ENCODE measurements at places on chromosomes 5 and 9.

GRCh38 chr5:126513302-126513701, 81.7 kb downstream of the ALDH7A1 start:
- DNase-seq = no peak

- DNase-seq = no peak
Observed at GRCh38 chr5:107058803-107059202, 611.9 kb downstream of the EFNA5 start.

DNA sequence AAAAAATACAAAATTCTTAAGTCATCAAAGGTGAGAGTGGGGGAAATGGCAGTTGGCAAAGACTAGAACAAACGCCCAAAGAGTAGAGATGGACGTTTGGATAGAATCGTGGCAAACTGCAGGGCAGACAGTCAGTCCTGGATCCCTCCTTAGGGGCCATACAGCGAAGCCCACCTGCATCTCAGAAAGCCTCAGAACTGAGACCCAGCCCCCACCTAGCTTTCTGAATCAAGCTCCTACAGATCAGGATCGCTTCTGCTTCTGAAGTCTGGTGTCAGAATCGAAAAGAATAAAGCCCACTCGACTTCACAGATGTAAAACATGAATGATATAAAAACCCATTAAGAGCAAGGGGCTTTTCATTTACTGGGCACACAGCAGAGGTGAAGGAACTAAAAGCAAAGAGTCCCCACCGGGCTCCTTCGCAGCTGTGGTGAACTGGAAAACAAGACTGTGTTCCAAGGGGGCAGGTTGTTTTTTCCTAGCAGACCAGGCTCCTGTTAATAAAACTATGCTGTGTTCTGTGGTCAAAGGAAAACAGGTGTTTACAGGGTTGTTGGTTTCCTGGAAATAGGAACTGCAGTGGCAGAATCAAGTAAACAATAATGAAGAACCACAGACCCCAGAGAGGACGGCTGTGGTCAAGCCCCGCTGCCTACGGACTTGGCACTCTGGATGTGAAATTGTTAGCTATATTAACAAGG, 91.8 kb downstream of the TLE1 start:
- DNase-seq = no peak

DNA sequence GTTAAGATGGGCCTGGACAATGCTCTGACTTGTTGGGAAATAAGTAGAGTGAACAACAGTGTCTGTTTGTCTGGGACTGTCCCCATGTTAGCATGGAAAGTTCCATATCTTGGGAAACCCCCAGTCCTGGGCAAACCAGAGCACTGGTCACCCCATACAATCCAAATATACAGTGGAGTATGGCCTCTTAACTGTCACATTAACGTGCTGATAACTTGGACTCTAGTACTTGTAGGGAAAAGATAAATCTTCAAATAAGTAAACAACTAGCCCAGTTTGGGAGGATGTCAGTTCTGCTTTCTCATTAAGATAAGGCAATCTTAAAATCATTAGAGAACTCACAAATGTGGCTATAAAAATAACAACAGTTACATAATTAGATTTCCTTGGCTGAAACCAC, 47.6 kb upstream of the JAK2 start:
- DNase-seq = no peak

- no peak for DNase-seq
Observed at GRCh38 chr9:89185980-89186379, 7.4 kb upstream of the SHC3 start.

GRCh38 chr5:150262502-150262901, 27.1 kb downstream of the CAMK2A start:
- no peak for DNase-seq

DNA sequence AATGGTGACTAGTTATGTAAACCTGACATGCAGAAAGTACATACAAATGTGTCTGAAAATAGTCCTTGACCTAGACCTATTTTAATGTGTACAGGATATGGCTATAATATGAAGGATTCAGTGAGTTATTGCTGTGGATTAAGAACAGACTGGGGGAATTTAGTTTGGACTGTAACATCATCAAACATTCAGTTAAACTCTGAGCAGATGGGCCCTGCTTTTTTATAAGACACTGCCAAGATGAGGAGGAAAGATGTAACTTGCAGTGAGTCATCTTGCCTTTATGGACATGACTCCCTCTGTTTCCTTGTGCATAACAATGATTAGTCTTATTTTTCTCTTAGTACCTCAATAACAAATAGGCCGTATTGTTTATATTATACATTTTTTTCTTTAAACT, 12.2 kb downstream of the PPP3R2 start:
- DNase-seq = no peak

DNA sequence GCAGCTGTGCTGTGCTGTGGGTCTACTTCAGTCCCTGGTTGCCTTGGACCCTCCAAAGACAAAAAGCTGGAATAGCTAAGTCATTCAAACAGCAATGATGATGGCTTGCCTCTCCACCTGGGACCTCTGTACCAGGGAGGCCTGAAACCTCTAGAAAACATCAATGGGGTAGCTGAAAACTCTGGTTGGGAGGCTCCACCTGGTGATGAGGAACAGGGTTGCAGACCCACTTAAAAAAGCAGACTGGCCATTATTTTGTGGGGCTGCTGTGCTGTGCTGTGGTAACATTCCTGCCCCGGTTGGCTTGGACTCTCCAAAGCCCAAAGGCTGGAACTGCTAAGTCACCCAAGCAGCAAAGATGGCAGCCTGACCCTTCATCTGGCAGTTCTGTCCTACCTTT, 839.3 kb upstream of the ARRDC3 start:
- DNase-seq = no peak

- no peak for DNase-seq
Observed at GRCh38 chr5:160281275-160281674, 31.1 kb downstream of the CCNJL start.

DNA sequence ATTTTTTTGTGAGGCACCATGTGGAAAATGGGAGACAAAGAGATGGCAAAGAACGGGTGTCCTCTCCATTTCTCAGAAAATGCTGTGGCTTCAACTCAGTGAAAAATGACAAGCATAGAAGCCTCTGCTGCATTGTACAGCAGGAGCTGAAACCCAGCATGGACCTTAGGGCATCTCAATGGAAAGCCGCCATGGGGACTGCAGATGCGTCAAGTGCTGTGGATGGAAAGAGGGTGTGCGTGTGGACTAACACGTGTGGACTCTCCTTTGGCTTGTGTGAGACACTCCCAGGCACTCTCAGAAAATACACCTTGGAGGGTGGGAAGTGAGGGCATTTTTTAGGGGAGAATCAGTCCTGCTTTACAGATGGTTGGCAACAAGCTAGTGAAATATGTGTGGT, 2.2 kb upstream of the GLRX start:
- no peak for DNase-seq

- DNase-seq = no peak
Observed at GRCh38 chr5:74903165-74903787, 37.1 kb upstream of the FAM169A start.

- DNase-seq = no peak
Observed at GRCh38 chr9:129568560-129569501, 52.1 kb downstream of the C9orf50 start.

DNA sequence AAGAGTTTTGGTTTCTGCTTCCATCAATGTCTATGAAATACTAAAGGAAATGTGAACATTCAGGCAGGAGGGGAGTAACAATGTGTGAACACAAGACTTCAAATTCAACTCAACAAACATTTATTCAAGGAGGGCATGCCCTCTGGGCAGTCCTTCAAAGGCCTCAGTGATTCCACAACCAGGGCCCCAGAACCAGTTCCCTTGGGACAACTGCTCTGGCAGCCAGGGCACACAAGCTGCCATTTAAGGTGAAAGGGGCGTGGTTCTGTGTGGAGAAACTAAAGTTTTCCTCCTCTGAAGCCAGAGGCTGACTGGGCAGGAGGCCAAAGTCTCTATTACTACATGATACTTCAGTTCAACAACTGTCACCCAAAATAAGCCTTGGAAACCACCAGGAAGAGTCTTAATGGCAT, 3.2 kb downstream of the RBM18 start:
- no peak for DNase-seq

GRCh38 chr9:109812818-109813281, 32.9 kb downstream of the PALM2AKAP2 start:
- no peak for DNase-seq

DNA sequence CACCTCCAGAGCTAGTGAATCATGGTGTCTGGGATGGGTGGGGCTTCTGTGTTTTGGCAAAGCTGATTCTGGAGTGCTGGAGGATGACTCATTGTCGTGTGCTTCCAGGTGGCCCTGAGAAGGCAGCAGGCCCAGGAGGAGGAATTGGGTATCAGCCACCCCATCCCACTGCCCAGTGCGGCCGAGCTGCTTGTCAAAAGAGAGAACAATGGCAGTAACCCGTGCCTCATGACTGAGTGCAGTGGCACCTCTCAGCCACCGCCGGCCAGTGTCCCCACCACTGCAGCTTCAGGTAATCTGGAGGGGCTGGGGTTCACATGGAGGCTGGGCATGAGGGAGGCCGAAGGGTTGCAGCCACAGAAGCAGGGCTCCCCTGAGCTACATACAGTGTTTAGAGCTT, 5.4 kb downstream of the DMRT1 start:
- DNase-seq = no peak

DNA sequence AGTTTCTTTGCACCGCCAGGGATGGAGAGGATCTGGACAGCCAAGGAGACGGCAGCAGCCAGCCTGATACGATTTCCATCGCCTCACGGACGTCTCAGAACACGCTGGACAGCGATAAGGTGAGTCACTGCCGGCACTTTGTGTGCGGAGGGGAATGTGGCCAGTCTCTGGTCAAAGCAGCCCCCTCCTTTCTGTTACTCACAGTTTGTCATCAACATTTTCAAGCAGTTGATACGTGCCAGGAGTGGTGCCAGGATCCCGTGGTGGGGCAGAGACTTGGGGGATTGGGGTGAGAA, 175.1 kb upstream of the OTULINL start:
- DNase-seq = no peak

GRCh38 chr5:8726383-8727036, 819.4 kb downstream of the SEMA5A start:
- DNase-seq = no peak

DNA sequence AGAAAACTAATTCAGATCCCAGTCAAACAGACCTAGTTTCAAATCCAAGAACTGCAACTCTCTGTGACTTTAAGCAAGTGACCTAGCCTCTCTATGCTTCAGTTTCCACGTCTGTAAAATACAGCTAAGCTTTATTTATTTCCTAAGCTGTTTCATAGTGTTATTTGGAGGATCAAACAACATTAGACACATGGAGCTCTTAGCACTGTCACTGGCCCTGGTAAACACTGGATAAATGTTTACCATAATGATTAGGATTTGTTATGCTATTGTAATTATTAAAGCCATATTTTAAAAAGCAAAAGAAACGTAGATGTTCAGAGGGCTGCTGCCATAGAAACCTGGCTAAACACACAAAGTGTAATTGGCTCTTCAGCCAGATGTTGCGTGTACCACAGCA, 26.6 kb upstream of the C5orf58 start:
- no peak for DNase-seq

DNA sequence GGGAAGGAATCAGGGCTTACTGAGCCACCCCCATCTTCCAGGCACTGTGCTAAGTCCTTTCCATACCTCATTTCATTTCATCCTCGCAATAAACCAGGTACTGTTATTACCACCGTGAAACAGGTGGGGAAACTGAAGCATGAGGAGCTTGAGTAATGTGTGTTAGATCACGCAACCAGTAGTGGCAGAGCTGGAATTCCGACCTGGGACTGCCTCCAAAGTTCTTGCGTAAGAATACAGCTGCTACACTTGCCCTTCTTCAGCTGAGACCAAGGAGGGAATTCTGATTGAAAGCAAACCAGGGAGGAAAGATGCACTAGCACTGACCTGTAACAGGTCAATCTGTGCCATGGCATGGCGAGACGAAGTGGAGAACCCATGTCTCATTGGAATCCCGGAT, 113.4 kb upstream of the MSX2 start:
- no peak for DNase-seq

DNA sequence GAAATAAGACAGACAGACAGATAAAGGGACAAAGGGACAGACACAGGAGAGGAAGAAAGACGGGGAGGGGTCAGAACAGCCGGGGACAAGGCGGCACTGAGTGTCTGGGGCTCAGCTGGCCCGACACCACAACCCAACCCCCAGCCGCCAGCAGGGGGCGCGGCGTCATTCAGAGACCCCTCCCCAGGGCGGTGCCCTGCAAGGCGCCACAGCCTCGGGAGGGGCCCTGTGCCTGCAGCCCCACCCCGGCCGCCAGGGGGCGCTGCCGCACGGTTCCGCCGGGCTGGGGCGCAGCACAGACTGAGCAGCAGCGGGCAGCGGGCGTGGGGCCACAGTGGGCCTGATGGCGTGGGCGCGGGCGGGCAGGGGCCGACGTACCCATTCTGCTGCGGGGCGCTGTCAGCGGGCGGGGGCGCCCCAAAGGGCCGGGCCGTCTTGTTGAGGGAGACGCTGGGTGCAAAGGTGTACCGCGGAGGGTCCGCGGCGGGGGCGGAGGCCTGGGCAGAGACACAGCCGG, 5.9 kb downstream of the PDLIM7 start:
- DNase-seq = no peak

- DNase-seq = no peak
Observed at GRCh38 chr5:82298668-82299067, 20.5 kb upstream of the RPS23 start.

GRCh38 chr9:3244963-3245653, 280.7 kb downstream of the RFX3 start:
- no peak for DNase-seq

DNA sequence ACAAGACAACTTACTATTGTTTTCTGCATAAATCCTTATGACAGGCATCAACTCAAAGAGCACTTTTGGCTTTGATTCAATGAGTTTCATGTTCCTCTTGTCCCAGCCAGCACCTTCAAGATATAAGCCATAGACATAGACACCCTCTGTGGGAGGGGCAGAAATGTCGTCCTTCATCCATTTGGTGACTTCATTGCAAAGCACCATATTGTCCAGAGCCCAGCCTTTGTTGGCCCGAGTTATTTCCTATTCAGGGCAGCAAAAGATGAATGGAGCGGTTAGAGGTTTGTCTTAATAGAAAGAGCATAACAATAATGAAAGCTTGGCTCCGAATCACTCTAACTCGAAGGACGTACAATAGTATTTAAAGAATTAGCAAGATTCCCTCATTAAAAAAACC, 243.9 kb downstream of the DNAH5 start:
- DNase-seq = no peak

- no peak for DNase-seq
Observed at GRCh38 chr5:160792732-160793529, 59.1 kb downstream of the ATP10B start.

- DNase-seq = no peak
Observed at GRCh38 chr9:121884057-121884541, 209.0 kb downstream of the TTLL11 start.

DNA sequence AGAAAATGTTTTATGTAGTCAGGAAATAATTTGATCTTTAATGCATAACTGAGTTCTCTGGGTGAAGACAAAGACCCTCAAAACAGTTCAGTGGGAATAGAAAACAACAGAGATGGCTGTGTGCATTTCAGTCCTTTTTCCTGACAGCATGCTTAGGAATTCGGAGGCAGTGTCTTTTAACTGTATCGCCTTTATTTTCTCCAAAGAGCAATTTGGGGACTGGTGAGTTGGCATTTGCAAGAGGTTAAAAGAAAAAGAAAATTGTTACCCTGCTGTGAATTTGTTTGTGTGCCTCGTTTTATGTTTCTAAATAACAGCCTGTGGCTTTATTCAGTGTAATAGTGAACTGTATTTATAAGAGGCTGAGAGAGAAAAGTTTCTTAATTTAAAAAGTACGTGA, 227.8 kb upstream of the DMAC1 start:
- no peak for DNase-seq

- no peak for DNase-seq
Observed at GRCh38 chr5:177606071-177607051, 6.4 kb downstream of the B4GALT7 start.
